ENCODE measurements at places on chromosomes 1 and 21.

DNA sequence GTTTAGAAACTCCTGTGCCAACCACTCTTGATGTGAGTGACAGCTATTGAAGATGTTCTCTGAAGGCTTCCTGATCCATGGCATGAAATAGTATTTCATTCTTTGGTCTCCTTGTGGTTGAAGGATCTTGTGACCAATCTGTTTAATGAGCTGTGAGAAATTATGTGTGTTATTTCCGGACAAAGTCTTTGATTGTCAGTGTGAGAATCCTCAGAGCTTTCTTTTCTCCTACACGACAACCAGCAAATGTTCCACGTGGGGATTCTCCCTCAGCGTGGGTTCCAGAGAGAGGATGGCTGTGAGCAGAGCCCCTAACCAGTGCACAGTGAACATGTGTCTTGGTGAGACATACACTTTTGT lies 45.0 kb upstream of the HOOK1 start:
- DNase-seq, result no peak

- DNase-seq, result no peak
Measured at GRCh38 chr21:25304611-25305010, 302.7 kb downstream of the MRPL39 start.

GRCh38 chr1:198056255-198056654 lies 100.5 kb upstream of the NEK7 start:
- peak; percentile 54 for DNase-seq

GRCh38 chr1:182235604-182235951 lies 156.0 kb downstream of the GLUL start:
- DNase-seq, result no peak

DNA sequence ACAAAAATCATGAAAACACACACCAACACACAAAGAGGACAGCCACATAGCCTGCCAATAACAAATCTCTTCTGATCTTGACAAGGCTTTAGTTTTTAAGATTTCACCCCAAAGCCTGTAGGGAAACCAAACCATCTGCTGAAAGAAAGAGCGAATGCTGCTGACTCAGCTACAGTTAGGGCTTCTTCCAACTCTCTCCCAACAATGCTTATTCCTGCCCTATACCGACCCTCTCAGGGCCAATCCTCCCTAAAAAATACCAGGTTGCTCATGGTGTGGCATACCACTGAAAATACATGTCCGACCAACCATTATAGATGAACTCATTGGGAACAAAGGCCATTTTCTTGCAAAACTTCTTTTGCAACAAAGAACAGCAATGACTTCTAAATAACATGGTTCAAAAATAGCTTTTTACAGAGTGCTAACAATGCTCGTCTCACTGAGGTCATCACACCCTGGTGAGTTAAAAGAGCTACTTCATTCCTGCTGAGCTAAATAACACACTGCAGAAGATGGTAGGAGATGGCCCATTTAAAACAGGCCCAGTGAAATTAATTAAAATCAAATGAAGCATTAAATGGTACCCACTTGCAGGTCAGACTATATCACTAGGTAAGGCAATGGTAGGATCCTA lies 86.1 kb downstream of the KIAA0319L start:
- DNase-seq, result no peak
